ENCODE measurements at places on chromosomes 13 and 19. TPM values are rescaled to one million over a fixed set of nuclear protein-coding genes. Genes with fewer than 3 reads are reported as not detected.
A peak's percentile ranks its signal among the peaks of the same experiment; 100 is the strongest.

- DNase-seq: no peak
These were observed 74.7 kb downstream of the MUC16 start for GRCh38 chr19:8935460-8935859.

DNA sequence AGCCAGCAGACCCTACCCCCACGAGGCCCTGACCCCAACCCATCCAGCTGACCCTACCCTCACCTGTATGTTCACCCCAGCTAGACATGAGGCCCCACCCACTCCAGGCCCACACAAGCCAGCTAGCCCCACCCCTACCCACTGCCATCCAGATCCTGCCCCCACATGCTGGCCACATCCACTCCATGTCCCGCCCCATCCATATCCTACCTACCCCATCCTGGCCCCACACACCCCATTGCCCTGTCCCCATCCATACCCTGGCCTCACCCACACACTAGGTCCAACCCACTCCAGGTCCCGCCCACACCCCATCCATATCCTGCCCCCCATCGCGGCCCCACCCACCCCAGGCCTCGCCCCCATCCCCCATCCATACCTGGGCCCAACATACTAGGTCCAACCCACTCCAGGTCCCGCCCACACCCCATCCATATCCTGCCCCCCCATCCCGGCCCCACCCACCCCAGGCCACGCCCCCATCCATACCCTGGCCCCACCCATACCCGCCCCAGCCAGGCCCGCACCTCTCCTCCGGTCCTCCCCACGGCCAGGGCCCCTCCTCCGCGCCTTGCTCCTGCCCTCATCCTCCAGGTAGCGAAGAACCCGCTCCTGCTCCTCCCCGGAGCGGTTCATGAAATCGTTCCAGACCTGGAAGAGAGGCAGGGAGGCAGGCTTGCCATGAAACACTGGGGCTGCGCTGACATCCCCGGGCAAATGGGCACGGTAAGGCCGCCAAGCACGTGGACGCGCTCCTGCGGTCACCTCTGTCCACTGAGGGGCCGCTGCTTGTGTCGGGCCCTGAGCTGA lies 7.2 kb downstream of the RNU6-9 start:
- DNase-seq: no peak

- no peak for DNase-seq
These were observed 154.2 kb upstream of the KLF12 start for GRCh38 chr13:74288361-74288911.

GRCh38 chr13:101327871-101328270 lies 88.4 kb downstream of the NALCN start:
- DNase-seq: no peak

DNA sequence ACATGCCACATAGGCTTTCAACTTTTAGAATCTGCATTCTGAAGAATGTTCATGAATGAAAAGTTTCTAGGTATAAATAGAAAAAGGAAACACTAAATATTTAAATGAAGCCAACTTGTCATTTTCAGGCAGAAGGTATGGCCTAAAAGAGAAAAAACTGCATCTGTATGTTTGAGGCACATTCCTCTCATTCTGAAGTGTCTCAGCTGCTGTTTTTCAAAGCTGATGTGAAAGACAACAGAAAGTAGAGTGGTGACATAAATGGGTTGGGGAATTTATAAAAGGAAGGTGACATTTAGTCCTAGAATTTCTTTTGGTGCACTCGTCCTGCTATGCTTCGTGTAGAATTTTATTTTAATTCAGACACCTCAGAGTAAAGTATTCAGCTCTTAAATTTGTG lies 539.6 kb upstream of the SLITRK5 start:
- DNase-seq: no peak

DNA sequence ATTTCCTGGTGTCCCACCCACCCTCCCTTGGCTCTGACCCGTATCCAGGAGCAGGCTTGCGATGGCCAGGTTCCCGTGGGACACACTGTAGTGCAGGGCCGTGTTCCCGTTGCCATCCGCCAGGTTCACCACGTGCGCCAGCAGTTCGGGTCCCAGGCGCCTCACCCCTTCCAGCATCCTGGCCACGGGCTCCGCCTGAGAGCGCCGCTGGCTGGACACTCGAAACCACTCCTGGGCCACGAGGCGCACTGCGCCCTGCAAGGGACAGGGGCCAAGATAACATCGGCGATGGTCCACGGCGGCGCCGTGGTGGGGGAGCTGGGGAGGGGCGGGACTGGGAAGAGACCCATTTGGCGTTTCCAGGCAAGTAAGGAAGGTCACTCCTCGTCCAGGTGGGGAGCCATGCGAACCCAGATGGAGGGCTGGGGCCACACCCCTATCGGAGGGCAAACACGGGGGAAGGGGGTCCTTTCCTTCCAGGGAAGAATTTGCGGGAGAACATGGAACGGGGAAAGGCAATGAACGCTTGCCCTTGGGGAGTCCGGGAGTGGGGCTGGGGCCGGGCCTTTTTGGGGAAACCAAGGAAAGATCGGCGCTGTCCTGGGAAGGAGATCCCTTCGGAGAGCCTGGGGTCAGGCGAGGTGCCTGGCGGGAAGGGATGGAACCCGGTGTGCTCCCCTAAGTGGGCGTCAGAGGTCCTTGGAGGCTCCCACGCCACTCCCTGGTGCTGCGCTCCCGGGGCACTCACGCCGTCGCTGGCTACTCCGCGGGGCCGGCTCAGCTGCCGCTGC lies 9.9 kb downstream of the KANK3 start:
- no peak for DNase-seq

DNA sequence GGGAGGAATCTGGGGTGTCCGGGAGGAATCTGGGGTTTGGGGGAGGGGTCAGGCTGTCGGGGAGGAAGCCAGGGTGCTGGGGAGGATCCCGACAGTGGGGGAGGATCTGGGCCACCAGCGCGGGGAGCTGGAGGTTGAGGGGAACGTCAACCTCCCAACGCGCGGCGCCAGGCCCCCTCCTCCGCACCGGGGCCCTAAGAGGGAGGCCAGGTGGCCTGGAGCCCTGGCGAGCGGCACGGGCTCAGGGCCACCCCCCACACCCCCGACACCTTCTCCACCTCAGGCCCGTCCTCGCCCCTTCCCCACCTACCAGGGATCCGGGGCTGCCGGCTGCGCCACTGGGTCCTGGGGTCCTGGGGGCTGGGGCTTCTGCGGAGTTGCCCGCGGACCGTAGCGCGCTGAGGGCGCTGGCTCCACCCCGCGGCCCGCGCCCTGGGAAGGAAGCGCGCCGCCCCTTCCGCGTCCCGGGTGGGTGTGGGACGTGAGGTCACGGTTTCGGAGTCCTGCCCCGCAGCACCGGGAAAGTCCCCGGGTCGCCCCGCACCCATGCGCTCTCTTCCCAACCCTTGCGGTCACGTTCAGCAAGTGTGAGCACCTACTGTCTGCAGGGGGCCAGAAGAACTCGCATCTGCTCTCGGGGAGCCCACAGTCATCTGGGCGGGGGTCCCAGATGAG lies at the start of gene TICAM1:
TICAM1 (minus strand) TSS at position 409 of the 675 bp plus-strand sequence. CDS start 13,335 bp downstream, outside the sequence.
- DNase-seq: peak; percentile 62

- DNase-seq: no peak
These were observed 53.1 kb downstream of the FOXO1 start for GRCh38 chr13:40613192-40613818.

GRCh38 chr19:30754162-30754561 lies 382.0 kb downstream of the ZNF536 start:
- DNase-seq: no peak

- no peak for DNase-seq
These were observed 22.3 kb upstream of the CEBPA start for GRCh38 chr19:33324628-33325027.

- DNase-seq: peak; percentile 51
These were observed 632.1 kb downstream of the DIAPH3 start for GRCh38 chr13:59531571-59532091.

- DNase-seq: no peak
These were observed 1.1 kb downstream of the TNFSF9 start for GRCh38 chr19:6531956-6532243.

DNA sequence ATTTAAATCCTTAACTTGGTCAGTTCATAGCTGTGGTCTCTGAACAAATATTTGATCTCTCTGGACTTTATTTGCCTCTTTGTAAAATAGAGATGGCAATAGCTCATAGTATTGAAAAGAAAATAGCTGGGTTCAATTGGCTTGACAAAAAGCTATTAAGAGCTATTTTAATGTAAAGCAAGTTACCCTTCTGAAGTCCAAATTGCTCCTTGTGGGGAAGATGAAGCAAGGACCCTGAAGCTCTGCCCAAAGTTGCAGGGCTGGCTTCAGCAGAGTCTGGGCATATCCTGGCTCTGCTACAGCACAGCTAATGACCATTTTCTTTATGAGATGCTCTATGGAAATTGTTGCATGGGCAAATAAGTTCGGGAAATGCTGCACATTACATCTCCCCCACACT lies 484.5 kb downstream of the TDRD3 start:
- DNase-seq: no peak

DNA sequence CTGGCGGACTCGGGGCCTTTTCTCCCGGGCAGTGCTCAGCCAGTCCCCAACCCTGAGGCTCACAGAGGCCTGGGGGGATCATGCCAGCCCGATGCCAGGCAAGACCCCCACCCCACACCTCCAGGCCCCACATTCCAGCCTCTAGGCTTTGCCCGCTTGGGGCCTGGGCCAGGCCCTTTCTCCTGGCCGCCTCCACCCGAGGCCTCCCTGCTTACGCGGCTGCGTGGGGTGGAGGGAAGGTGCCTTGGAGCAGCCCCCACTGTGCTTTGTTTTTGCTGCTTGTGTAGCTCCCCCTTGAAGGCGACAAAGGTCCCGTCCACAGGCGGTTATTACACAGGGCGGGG lies 38.4 kb downstream of the SMIM24 start:
- no peak for DNase-seq

- DNase-seq: no peak
These were observed 3.2 kb downstream of the PDX1 start for GRCh38 chr13:27922883-27923612.

DNA sequence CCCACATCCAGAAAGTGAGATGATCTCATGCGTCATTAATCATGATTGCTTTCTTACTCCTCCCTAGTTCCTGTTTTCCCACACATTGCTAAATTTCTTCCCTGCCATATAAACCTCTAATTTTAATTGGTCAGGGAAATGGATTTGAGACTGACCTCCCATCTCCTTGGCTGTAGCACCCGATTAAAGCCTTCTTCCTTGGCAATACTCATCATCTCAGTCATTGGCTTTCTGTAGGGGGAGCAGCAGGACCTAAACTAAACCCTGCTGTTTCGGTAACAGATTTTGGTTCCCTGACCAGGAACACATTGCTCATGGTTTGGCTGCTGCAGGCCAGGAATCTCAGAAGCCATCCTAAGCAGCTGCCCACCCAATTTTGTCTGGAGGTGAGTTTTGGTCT lies 61.7 kb downstream of the SPRYD7 start:
- DNase-seq: no peak

DNA sequence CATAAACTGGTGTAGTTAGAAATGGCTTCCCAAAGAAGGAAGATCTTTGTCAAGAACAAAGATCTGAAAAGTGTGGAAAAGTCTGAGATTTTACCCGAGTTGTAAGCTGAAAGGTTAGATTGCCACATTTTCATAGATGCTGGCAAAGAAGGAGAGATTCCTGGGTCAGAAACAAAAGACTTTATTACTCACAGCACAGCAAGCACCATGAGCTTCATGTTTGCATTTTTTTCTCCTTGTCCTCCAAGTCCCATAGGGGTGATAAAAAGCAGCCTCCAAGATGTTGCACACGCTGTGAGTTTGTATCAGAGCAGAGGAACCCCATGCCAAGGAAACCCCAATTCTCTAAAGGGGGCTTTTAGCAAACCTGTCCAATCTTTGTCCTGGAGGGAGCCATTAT lies 29.3 kb downstream of the MZT1 start:
- DNase-seq: no peak

DNA sequence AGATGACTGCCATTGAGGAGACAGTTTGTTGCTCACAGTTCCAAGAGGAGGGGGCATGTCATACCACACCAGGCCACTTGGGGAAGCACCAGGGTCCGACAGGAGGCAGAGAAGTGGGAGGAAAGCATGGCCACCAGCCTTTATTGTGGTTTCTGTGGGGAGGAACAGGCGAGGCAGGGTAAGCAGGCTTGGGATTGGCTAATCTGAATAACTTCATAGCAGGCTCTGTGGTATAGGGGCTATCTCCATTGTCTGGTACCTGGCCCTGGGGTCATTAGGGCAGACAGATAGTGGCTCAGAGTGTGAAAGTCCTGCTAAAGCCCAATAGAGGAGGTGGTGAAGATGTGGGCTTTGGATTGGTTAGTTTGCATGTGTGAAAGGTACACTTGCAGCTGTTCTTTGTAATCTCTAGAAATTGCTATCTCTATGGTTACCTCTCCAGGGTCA lies 35.5 kb downstream of the CBY2 start:
- no peak for DNase-seq

DNA sequence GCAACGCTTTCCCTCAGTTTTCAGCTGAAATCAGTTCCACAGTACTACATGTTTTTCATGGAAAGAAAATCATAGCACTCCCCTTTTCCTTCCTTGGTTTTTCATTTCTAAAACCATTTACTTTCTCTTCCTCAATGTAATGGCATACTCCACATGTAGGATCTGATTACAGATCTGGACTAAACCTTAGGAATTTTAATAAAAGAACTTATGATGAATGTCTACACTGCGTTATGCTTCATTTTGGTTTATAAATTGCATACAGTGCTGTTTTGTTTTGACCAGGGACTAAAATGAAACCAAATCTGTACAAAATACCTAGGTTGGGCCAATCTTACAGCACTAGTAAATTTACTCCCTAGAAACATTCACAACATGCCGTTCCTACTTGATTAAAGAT lies 589.9 kb downstream of the TBC1D4 start:
- no peak for DNase-seq

DNA sequence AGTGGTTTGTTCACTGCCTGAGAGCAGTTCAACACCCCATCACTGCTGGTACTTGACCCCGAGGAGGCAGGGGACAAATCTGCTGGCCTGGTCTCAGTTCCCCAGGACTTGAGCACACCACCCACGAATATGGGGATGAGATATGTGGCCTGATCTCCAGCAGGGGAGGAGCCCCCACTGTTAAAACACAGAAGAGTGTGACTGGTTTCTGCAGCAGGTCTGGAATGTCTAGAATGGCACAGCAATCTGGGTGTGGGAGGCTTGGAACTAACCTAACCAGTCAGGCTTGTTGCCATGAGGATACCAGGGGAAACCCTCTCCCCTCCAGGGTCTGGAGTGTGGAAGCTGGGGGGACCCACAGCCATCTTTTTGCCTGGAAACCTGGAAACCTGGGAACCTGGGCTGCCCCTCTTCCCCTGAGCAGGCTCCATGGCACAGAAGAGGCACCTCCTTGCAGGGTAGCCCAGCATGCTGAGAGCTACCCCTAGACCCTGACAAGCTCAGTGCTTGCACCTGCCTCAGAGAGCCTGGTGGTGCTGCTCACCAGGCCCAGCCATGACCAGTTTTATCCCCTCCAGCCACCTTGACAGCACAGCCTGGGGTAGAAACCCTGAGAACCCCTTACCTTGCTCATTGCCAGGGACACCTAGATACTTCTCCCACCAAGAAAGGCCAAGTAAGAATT lies 273.8 kb downstream of the LIG4 start:
- no peak for DNase-seq

GRCh38 chr13:113245849-113246796 lies 36.7 kb downstream of the CUL4A start:
- no peak for DNase-seq

Gene CYP2F1
- not detected for total RNA-seq

Gene KCNJ14
- 1.4 TPM for total RNA-seq

Gene SBK3
- total RNA-seq: not detected

Gene CABP5
- not detected for total RNA-seq
